Activated CD4-positive, alpha-beta memory T cell treated with anti-CD3 and anti-CD28 coated beads for 36 hours (primary cell): ENCODE measurements at places on chromosomes 3 and 15. TPM values are rescaled to one million over a fixed set of nuclear protein-coding genes. Genes with fewer than 3 reads are reported as not detected.

DNA sequence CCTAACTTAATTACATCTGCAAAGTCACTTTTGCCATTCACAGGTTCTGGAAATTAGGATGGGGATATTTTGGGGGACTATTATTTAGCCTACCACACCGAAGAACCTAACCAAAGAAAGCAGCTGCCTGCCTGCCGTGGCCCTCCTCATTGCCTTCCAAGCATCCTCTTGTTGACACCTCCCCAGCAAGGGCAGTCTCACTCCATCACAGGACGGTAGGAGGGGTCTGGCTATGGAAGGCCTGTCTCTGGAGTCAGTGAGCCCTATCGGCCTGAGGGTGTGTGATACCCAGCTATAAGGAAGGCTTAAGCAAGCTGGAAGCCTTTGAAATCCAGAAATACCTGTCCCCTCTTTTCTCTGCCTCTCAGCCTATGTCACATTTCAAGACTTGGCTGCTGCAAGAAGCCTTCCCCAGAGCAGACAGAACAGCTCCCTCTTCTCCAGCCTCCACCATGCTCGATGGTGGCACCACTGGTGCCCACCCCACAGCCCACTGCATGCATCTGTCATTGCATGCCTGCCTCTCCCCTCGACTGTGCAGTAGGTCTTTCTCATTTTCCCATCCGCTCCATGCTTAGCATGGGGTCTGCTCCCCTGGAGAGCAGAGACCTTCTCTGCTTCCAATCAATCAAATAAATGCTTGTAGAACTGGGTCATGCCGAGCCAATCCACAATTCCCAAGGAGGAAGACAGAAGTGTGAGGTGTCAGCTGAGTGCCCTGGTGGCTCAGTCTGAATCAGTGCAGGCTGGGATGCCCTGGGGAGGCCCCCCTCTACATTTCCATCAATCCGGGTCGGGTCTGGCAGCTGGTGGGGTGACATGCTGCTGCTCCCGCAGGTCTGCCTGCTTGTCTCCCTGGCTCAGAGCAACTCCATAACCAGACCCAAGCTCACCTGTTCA, 23.9 kb upstream of the LOXL1 start:
- no peak for DNase-seq

DNA sequence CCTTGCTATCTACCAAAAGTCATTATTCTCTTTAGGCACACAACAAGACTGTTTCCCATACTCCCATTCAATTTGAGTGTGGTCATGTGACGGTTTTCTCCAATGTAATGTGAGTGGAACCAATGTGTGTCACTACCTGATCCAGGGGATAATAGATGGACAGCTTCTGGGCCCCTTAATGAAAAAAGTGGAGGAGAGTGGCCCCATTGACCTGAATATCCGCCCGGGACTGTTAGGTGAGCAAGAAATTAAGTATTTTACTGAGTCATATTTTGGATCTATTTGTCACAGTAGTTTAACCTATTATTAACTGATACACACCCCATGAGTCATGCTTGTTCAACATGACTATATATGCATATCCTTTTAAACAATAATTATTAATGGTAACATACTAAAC, 15.1 kb upstream of the ARID3B start:
- no peak for DNase-seq

DNA sequence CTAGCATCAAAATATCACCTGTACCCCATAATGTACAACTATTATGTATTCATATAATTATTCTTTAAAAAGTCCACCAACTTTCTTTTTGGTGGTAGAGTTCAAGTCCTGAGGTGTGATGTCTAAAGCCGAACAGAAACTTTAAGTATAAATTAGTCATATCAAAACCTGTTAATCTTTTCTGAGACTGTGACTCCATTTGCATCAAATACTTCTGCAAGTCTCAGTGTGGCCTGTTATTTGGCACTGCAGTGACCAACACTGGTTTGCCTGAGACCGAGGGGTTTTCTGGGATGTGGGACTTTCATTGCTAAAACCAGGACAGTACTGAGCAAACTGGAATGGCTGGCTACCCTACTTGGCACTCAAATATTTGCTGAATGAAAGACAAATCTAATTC, 7.3 kb downstream of the NGLY1 start:
- no peak for DNase-seq

GRCh38 chr3:157306502-157306901, 130.1 kb upstream of the PTX3 start:
- no peak for DNase-seq

MAP1A gene
- 1.5 TPM for total RNA-seq

GP9 gene
- not detected for total RNA-seq

RARB gene
- total RNA-seq, result not detected

SYNPR gene
- total RNA-seq, result not detected

NPAP1 gene
- total RNA-seq, result not detected

ITIH1 gene
- not detected for total RNA-seq
